Smooth muscle cell of trachea (primary cell): ENCODE measurements at places on chromosomes 12 and 14. TPM values are rescaled to one million over a fixed set of nuclear protein-coding genes. Genes with fewer than 3 reads are reported as not detected.

Gene EPYC
- 0.15 TPM in 1 of 2 replicates, not detected in the other for total RNA-seq

Gene RNF212B
- total RNA-seq: not detected in 2 replicates

Gene BHLHE41
- total RNA-seq: 0.87 and 3.1 TPM in 2 replicates

Gene TAC3
- 0.33 TPM in 1 of 2 replicates, not detected in the other for total RNA-seq

Gene SRGAP1
- total RNA-seq: 27.5 and 45.8 TPM in 2 replicates

Gene KRT6A
- under 0.01 TPM in 1 of 2 replicates, not detected in the other for total RNA-seq

Gene KCNC2
- not detected in 2 replicates for total RNA-seq

Gene GYS2
- total RNA-seq: not detected in 2 replicates

Gene IAPP
- not detected in 2 replicates for total RNA-seq

Gene NPFF
- not detected in 2 replicates for total RNA-seq

Gene NPAS3
- under 0.01 and 0.17 TPM in 2 replicates for total RNA-seq
